ENCODE measurements at places on chromosomes 7 and 10.

DNA sequence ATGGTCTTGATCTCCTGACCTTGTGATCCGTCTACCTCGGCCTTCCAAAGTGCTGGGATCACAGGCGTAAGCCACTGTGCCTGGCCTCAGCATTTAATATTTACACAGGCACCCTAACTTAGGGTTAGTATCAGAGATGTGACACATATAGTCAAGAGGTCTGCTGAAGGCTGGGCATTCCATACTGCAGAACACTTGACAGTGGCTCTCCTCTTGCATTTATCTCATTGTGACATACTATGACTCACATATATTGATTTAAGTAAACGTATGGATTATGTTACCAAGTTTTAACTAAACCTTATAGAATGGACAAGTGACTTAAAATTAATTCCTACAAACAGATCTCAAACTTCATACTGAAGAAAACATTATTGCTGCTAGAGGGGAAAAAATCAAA, 36.6 kb downstream of the BRAF start:
- DNase-seq: no peak

DNA sequence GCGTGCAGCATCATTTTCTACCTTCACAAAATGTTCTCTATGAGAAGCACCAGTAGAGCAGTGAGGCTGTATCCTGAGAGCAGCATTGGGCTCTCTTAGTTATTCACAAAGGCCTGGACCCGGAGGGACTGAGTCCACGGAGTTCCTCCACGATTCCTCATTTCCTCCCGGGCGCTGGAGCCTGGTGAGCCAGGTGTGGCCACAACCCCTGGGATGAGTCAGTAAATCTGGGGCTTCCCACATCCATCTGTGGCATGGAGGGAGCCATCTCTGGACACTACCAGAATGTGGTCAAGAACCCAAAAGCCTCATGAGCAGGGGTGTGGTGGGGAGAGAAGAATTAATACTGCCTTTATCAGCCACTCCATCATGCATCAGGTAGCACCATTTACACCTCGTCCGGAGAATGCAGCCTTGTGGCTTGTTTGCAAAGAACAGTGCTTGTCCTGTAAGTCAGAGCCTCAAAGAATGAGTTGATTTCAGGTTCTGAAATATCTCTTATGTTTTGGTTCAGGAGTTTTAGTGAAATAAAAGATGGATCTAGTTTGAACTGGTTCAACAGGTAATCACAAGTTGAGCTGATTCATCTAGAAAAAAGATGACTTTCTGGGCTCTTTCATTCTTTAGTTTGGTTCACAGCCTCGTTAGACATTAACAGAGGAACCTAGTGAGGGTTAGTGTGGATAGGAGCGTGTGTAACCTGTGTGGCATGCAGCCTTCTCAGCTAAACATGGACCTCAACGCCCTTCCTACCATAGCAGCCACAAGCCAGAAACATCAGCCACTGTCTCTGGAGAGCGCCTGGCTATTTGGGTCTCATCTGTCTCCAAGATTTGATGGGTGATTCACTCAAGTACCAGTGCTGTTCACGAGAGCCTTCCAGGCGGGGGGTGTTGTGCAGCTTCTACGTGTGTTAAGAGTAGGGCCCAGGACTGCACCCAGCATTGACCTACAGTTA, 95.2 kb downstream of the WDR37 start:
- no peak for DNase-seq

DNA sequence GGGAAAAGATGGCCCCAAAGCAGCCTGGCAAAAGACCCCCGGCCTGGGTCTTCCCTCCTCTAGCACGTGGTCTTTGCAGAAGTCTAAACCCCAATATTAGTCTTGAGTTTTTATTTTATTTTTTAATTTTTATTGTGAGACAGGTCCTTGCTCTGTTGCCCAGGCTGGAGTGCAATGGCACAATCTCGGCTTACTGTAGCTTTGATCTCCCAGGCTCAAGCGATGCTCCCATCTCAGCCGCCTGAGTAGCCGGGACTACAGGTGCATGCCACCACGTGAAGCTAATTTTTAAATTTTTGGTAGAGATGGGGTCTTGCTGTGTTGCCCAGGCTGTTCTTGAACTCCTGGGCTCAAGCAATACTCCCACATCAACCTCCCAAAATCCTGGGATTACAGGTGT, 40.3 kb upstream of the MXI1 start:
- no peak for DNase-seq

GRCh38 chr7:80593869-80594586, 44.4 kb upstream of the CD36 start:
- DNase-seq: no peak

GRCh38 chr10:96840841-96841518, 8.9 kb downstream of the LCOR start:
- DNase-seq: no peak

- no peak for DNase-seq
Measured at GRCh38 chr7:132836746-132837145, 245.1 kb downstream of the CHCHD3 start.

- no peak for DNase-seq
Measured at GRCh38 chr7:41247143-41247865, 455.6 kb downstream of the INHBA start.

DNA sequence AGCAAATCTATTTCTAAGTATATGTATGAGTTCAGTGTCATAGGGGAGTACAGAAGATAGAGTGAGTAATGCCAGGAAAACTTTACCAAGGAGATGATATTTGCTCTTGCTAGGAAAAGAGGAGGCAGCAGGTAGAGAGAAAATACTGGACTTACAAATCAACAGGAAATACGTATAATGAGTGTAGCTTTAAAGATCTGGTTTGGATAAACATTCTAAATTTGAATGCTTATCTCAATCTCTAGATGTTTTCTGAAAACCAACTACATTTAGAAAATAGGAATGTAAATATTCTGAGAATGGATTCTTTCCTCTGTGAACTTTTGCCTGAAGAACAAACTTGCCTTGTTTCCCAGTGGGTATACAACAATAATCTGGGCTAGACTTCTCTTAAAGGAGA, 46.9 kb upstream of the GNAI1 start:
- DNase-seq: no peak

DNA sequence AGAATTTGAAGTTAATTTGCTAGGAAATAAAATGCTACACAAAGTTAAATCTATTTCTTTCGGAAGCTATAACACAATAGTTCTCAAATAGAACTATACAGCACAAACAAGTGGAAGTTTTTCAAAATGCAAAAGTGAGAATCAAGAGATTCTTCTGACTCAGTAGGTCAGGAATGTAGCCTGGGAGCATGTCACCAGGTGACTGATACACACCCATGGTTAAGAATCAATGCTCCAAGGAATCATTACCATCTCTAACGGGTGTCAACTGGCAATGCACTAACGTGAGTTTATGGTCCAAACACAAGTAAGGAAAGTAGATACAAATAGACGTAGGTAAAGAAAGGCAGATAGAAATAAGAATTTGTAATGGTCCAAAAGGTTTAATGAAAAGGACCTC, 170.5 kb downstream of the SRPK2 start:
- no peak for DNase-seq

- no peak for DNase-seq
Measured at GRCh38 chr7:4755045-4755444, 20.4 kb upstream of the AP5Z1 start.

DNA sequence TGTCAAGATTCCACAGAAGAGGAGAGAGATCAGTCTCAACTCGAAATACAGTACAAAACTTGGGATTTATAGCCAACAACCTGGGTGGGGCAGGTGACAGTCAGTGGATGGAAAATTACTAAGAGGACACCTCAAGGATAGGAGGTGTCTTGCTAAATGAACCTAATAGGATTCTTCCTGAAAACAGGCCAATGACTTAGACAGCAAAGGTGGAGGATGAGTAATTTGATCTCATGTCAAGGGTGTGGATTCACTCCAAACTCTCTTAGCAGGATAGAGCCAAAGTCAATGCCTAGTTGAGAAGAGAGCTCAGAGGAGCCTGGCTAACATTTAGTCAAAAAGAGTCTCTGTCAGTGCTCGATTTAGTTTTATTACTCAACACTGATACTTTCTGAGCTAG, 106.7 kb upstream of the INSYN2A start:
- DNase-seq: no peak

DNA sequence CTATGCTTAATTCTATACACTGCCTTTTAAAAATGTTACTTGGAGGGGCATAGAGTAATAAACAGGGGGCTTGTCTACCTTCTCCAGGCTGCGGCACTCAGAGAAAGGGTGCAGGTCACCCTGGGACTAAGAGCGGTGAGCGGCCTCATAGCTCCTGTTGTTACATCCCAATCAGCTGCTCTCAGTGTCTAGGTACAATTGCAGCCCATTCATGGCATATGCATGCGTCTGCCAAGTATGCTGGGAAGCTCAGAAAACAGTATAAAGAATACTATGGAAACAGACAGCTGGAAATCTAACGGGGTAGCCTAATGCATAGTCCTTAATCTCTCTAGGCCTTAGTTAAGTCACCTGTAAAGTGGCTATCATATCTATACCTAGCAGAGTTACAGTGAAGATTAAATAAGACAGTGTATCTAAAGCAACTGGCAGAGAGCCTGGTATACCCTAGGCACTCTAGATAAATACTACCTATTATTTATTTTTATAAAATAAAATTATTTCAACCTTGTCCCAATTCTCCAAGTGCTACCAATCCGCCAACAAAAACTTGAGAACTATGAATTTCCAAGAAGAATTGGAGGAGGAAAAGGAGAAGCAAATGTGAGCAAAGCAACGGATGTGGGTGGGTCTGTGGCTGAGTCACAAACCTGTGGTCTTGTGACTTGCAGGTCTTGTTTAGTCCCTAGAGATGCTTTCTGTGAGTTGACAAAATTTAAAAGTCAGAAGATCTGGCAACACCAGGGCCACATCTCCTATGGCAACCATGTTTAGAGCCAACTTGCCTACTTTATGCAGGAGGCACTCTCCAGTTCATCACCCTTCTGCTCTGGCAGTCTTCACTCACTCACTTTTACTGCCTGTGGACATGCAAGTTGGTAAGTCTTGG, 183.0 kb downstream of the RAPGEF5 start:
- no peak for DNase-seq

DNA sequence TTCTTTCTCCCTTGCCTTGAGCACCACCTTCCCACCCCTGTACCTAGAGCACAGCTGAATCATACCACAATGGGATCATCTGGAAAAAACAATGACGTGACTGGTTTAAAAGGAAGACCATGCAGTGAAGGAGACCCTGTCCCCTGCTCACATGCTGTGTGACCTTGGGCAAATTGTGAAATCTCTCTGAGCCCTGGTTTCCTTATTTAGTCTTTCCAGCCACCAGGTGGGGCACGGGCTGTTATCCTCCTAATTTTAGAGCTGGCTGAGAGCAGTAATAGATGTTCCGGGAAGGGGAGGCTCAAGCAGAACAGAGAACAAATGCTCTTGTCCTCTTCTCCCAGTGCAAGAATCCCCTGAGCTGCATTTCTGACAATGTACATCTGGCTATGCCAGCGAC, 198.3 kb downstream of the RPS24 start:
- DNase-seq: no peak

DNA sequence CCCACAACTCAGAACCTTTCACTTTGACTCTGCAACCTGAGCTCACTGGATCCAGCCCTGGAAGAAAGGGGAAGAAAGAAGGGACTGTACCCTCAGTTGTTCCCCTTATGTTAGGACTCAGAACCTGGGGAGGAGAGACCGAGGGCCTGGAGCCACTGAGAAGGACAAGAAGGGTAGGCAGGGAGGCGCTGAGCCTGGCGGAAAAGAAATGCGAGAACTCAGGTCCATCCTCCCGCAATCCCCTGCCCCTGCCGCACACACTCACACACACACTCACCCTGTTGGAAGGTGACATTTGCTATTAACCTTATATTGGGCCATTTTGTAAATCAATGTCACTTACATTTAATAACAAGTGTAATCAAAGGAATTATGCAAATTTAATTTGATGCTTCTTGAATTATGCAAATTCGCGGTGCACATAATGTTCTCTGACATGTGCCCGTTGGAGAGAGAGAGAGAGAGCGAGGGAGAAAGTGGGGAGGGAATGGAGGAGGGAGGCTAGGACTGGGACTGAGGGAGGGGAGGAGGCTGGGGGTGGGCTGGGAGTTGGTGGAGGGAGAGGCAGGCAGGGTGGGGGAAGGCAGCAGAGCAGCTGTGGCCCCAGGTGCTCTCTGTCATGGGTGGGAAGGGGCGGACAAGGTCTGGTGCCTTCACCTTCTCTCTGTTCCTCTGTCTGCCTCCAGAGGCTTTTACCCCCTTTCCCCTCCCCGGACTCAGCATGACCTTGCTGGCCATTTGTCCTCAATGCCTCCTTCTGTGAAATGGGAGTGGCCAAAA, 99.6 kb upstream of the PAX2 start:
- no peak for DNase-seq

GRCh38 chr10:61896854-61897661, 4.4 kb upstream of the ARID5B start:
- peak; percentile 30 for DNase-seq

DNA sequence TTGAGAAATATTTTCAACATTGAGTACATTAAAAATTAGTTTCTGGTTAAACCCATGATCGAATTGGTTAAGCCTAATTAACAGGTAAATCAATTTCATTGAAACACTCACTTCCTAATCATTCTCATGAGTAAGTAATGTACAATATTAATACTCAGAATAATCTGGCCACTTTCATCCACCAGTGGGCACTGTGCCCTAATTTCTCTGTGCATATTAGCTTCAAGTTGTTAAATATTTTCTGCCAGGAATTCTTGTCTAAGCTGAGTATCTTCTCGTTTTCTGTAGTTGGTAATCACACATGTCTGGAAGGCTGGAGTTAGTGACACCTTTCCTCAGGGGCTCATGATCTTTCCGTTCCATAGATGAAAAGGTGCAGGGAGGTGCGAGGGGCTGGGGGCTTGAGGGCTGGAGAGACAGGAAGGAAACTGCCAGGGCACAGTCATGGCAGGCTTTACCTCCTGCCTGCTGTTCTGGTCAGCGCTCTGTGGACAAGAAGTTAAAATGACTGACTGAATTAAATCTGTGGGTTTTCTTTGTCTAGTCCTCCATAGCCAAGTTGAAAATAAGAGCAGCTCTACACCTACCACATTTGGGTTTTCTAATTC, 71.9 kb downstream of the WIPF3 start:
- DNase-seq: no peak

DNA sequence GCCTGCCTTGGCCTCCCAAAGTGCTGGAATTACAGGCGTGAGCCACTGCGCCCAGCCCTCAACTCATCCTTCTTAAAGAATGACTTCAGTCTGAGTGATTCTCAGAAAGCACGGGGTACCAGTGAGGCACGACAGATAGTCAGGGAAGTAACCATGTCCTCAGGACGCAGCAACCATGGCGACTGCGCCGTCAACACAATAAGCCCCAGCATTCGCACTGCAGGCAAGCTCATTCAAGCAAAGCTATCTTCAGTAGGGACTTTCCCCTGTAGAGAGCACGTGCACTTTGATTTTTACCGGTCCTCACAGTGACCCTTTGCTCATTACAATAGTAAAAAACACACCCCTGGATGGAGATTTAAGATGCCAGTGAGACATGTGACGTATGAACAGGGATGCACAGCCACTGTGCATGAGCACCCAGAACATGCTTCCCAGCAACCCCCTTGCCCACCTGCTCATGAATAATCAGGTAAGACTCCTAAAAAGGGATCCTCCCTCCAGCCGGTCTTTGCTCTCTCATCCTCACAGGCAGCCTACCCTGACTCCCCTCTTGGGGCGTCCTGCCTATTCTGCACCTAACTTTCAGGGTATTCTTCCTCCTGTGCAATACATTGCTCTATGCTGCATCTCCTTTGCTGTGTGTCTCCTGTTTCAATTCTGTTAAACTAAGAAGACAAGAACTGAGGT, 9.1 kb downstream of the WDR86 start:
- DNase-seq: no peak

All from stimulated activated CD8-positive, alpha-beta memory T cell treated with anti-CD3 and anti-CD28 coated beads, Interleukin-15, amount 100 ng/mL, for 4 hours (primary cell).